T-helper 1 cell (primary cell): ENCODE measurements at places on chromosomes 6 and 20.

- DNase-seq = no peak
Measured at GRCh38 chr6:3793545-3793944, 42.0 kb upstream of the PXDC1 start.

GRCh38 chr20:44761423-44761822 lies 15.8 kb downstream of the KCNK15 start:
- DNase-seq = no peak

- no peak for DNase-seq
Measured at GRCh38 chr20:38034108-38034649, 633 bp downstream of the RPRD1B start.

GRCh38 chr6:22433745-22434144 lies 135.6 kb upstream of the HDGFL1 start:
- no peak for DNase-seq

GRCh38 chr6:165804331-165805066 lies 141.5 kb upstream of the PDE10A start:
- DNase-seq = no peak

- no peak for DNase-seq
Measured at GRCh38 chr6:46422619-46423018, 68.6 kb downstream of the RCAN2 start.

- no peak for DNase-seq
Measured at GRCh38 chr20:35238735-35239134, 12.2 kb downstream of the MMP24 start.

GRCh38 chr6:15439410-15440025 lies 193.6 kb downstream of the JARID2 start:
- DNase-seq = no peak

- no peak for DNase-seq
Measured at GRCh38 chr6:139051396-139052060, 23.0 kb downstream of the ABRACL start.

DNA sequence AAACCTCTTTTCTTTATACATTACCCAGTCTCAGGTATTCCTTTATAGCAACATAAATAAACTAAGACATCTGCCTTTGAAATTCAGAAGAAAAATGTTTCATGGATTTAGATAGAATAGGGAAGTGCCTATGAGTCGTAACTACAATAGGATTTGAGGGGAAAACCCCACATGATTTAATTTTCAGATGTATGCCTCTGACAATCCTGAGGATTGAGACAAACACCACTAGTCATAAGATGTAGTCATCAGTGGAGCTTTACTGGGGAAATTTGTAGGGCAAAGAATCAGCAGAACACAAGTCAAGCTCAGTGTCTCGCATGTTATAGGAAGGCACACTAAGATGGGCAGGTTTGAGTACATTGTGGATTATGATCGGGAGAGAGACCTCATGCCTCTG lies 566.4 kb downstream of the BMP2 start:
- DNase-seq = no peak

- DNase-seq = no peak
Measured at GRCh38 chr6:72886170-72886569, 264.3 kb downstream of the KCNQ5 start.

GRCh38 chr20:53171065-53171464 lies 198.9 kb downstream of the TSHZ2 start:
- DNase-seq = no peak

DNA sequence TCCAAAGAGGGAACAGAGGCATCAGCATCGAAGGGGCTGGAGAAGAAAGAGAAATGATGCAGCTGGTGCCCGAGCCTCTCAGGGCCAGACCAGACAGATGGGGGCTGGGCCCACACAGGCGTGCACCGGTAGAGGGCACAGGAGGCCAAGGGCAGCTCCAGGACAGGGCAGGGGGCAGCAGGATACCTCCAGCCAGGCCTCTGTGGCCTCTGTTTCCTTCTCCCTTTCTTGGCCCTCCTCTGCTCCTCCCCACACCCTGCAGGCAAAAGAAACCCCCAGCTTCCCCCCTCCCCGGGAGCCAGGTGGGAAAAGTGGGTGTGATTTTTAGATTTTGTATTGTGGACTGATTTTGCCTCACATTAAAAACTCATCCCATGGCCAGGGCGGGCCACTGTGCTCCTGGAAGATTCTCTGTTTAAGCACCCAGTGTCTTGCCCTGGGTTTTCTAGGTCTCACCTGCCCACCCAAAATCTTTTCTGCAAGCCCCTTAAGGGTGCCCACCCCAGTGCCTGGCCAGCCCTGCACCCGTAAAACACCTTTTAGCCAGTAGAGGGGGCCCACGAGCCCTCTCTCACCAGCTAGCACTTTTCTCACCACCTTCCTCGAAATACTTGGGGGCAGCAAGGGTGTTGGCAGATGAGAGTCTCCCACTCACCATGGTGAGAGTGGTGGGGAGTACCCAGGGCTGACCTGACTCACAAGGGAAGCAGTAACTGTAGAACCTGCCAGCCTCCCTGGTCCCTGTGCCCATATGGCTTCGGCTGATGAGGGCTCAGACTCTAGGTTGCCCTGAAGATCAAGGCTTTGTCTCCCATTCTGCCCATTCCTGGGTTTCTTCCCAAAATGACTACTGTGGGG lies 35.7 kb upstream of the ID1 start:
- peak; percentile 29 for DNase-seq

DNA sequence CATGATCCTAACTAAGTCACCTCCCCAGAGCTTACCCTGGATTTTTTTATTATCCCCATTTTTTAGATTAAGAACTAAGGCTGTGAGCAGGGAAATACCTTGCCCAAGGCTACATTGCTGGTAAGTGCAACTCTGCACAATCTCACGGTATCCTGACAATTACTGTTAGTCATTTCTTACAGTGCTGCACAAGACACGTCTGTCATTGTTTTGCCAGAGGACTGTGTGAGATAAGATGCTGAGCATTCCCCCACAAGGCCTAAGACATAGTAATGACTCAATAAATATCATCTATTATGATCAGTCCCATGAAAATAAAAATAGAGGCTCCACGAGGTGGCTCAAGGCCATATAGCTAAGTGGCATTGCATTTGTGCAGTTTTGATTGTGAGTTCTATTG lies 21.0 kb downstream of the PFDN4 start:
- no peak for DNase-seq

GRCh38 chr20:21719592-21720214 lies 14.2 kb downstream of the PAX1 start:
- no peak for DNase-seq

DNA sequence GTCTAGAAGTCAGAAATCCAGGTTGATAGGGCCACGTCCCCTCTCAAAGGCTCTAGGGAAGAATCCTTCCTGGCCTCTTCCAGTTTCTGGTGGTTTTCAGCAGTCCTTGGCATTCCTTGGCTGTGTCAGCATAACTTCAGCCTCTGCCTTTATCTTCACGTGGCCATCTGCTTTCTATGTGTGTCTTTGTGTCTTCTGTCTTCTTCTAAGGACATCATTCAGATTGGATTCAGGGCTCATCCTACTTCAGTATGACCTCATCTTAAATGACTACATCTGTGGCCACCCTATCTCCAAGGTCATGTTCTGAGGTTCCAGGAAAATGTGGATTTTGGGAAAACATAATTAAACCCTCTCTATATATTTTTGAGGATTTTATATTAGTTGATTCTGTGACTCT lies 23.0 kb downstream of the C6orf89 start:
- no peak for DNase-seq

GRCh38 chr6:26581164-26581915 lies 15.4 kb upstream of the ABT1 start:
- no peak for DNase-seq

DNA sequence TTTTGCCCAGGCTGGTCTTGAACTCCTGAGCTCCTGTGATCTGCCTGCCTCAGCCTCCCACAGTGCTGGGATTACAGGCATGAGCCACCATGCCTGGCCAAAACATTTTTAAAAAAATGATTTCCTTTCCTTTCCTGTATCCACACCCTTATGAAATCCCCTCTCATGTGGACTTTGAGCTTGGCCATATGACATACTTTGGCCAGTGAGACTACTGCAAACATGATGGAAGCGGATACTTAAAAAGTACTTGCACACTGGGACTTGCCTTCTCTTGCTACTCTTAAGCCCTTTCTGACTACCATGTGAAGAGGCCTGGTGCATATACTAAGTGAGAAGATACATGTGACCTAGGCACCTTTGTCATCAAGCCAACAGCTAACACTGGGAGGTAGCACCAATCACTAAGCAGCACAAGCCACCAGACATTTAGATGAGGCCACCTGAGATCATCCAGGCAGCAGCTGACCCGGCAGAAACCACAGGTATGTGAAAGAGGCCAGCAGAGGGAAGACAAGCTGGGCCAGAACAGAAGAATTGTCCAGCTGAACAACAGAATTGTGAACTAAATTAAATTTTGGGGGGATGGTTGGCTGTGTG lies 78.5 kb upstream of the HDAC2 start:
- DNase-seq = no peak

- DNase-seq = no peak
Measured at GRCh38 chr6:63724721-63725120, 89.1 kb downstream of the PHF3 start.

DNA sequence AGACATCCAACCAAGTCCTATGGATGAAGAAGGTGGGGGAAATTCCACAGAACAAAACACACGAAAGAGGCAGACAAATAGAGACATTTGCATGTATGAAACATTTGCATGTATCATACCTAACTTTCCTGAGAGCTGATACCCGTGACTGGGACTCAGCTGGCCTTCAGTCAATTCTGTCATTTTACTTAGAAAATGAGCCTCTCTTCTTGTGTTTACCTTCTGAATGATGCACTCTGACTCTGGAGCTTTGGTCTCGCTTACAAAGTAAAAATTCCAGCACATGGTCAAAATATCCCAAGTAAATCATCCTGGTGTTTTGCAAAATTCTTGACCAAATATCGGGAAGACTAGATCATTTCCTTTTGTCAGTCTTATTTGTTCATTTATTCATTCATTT lies 46.9 kb downstream of the MMUT start:
- no peak for DNase-seq

- no peak for DNase-seq
Measured at GRCh38 chr6:39377539-39377950, 55.0 kb upstream of the KCNK16 start.

DNA sequence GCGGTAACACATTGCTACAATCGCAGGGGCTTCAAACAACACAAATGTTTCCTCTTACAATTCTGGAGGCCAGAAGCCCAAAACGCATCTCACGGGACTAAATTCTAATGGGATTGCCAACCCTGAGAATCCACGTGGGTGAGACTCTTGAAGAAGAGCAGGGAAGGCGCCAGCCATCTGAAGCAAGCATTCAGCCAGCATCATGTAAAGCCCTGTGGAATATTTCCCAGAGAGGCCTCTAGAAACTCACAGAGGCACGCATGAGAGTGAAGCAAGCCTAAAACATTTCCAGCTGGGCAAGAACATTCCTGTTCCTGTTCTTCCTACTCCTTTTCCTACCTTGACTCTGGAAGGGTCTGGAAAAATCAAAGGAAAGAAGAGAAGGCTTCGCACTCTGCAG lies 19.6 kb upstream of the FNDC1 start:
- DNase-seq = no peak

DNA sequence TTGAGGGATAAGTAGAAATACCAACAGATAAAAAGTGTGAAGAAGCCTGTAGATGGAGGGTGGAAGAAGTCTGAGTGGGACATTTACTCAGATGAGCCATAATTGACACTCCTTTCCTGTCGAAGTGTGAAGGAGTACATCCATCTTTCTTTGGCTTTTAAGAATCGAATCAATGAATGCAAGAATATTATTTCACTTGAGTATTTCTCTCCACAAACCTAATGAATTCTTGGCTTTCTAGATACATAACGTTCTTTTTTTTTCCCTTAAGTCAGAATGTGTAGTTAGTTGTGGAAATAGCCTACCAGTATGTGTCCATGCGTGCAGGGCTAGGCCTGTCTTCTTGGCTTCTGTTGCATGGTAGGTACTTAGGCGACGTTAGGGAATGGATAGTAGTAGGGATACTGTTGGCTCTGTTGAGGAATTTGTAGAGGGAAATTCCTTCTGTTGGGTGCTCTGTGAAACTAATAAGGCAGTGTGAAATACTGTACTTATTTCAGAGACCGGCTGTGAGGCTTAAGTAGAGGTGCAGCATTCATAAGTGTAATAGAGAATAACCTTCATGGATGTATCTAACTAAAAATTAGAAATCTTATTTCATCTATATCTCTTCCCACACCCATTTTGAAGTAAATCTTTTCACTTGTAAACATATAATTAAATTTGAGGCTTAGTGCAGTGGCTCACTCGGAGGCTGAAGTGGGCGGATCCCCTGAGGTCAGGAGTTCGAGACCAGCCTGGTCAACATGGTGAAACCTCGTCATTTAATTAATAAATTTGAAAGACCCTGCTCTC lies 1.5 kb downstream of the RPS18 start:
- no peak for DNase-seq

DNA sequence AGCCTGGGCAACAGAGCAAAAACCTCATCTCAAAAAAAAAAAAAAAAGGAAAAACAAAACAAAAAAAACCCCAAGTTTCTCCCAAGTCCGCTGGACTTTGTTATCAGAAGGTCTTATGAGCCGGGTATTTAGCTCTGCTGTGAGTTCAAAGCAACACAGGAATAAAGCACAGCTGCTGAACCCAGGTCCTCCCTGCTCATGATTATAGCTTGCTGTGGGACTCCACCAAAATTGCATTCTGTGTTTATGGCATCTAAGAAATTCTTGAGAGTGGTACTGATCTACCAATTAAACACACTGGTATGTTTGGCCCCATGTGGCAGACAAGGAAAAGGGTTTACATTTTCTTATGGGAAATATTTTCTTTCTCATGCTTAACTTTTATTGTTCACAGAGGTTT lies 93.6 kb upstream of the NEDD9 start:
- DNase-seq = no peak

DNA sequence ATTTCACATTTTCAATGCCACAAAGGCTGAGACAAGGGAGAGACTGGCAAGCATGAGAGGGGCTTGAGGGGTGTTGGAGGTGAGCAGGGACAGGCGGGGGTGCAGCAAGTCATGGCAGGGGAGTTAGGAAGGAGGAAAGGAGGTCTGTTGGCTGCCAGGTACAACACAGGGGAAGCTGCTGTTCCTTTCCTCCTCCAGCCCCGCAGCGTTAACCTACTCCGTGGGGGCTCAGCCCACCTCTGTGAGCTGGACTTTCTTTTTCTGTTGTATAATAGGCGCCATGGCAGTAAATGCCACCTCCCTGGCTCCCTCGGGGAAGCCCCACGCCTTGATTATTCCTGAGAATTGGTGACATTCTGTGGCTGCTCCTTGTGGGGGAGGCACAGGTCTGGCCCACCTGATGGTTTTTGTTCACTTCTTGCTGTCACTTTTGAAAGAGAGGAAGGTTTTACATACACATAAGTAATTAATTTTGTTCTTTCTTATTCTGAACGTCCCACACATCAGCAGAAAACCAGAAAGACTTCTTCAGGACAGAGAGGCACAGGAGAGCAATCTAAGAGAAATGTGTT lies 293.2 kb downstream of the TSHZ2 start:
- no peak for DNase-seq

GRCh38 chr20:8228315-8228714 lies 96.2 kb downstream of the PLCB1 start:
- no peak for DNase-seq

- DNase-seq = no peak
Measured at GRCh38 chr6:139423971-139424667, 49.7 kb upstream of the CITED2 start.

- DNase-seq = no peak
Measured at GRCh38 chr6:153108315-153108714, 22.8 kb downstream of the RGS17 start.

- DNase-seq = no peak
Measured at GRCh38 chr6:135854799-135855198, 3.3 kb downstream of the PDE7B start.
